ENCODE measurements at places on chromosomes 12 and 14.

- no peak overlapping the region for H3K4me3 ChIP-seq
- no peaks in the 10 kb centered on the region for H3K27me3 ChIP-seq
- no peaks in the 10 kb centered on the region for H3K36me3 ChIP-seq
Measured at GRCh38 chr12:93974252-93974651, 174.1 kb upstream of the PLXNC1 start.

DNA sequence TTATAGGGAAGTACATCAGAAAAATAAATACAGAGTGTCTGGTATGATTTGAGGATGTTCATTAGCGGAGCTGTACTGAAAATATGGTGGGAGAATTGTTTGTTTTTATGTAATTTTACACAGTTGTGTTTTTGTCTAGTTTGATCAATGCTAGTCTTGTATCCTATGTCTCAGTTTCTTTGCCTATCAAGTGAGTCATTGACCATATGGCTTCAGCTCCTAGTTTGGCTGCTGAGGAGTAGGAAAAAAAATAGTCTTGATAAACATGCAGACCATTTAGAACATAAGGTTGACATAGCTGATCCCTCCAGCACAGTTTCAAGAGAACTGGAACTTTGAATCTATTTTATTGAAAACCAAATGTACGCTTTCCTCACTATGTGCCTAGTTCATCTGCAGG lies 1292.1 kb upstream of the FLRT2 start:
- no peak for DNase-seq
- H3K27ac ChIP-seq, result no peak overlapping the region
- H3K4me1 ChIP-seq, result no peaks in the 10 kb centered on the region
- no peaks in the 10 kb centered on the region for H3K27me3 ChIP-seq

DNA sequence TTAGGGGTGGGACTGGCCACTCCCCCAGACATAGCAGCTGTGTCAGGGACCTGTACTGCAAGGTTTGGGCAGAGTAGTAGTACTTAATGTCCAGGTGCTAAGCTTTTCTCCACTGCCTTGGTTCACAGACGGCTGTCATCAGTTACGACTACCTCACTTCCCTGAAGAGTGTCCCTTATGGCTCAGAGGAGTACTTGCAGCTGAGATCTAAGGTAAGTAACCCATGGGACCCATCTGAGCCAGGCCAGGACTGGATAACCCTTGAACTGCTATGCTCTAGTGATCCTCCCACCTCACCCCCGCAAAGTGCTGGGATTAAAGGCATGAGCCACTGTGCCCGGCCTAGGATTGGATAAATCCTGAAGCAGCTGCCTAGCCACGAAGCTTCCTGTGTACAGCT lies 22.4 kb downstream of the ADCK1 start:
- no peak overlapping the region for H3K4me3 ChIP-seq
- no peak overlapping the region for H3K27ac ChIP-seq
- no peaks in the 10 kb centered on the region for H3K27me3 ChIP-seq
- no peaks in the 10 kb centered on the region for H3K4me1 ChIP-seq

DNA sequence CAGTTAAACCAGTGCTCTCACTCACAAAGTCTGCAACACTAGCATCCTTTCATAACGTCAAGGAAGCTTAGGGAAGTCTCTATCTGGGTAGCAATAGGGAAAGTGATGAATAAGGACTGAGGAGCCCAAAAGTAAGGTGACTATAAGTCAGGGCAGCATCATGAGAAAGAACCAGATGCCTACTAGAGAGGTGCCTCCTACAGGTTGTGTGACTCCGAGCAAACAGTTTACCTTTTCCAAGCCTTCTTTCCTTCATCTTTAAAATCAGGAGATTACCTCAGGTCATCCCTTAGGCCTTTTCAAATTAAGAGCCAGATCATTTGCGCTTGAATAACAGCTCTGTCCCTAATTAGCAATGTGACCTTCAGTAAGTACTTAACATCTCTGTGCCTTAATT lies 40.2 kb downstream of the RTN1 start:
- no peak overlapping the region for H3K27ac ChIP-seq
- H3K4me1 ChIP-seq, result no peaks in the 10 kb centered on the region
- peaks cover 2% of the 10 kb centered on the region for H3K27me3 ChIP-seq

GRCh38 chr12:124684971-124685688 lies 117.7 kb upstream of the NCOR2 start:
- no peak for DNase-seq

DNA sequence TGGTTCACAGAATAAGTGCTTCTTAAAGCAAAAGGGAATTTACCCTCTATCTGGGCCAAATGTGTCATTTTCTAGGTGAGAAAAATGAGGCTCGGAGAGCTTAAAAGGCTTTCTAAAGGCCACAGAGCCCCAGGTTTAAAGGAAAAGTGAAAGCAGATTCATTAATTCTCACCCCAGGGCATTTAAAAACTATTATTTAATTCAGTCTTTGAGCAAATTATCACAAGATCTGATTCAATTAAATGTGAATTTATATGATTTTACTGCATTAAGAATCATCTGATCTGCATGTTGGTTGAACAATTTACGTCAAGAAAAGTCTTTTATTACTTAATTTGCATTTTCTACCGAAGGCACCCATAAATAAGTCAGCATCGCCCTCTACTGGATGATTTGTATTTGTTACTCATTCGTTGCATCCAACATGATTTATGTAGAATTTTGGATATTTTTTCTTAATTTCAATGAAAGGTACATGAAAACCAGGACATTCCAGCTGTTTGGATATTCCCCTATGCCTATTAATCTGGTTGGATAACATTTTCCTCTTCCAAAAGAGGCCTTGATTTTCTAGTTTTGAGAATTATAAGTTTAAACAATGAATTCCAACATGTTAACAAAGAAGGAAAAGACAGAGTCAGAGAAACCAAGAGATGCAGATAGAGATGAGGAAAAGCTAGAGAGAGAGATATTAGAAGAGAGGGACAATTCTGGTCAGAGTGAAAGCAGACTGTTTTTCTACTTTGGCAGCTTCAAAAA lies 19.1 kb upstream of the DHRS7 start:
- DNase-seq, result no peak
- H3K4me3 ChIP-seq, result peak overlapping the region; percentile 63
- H3K4me1 ChIP-seq, result peaks cover 14% of the 10 kb centered on the region
- H3K27me3 ChIP-seq, result peaks cover 2% of the 10 kb centered on the region
- H3K36me3 ChIP-seq, result no peaks in the 10 kb centered on the region

DNA sequence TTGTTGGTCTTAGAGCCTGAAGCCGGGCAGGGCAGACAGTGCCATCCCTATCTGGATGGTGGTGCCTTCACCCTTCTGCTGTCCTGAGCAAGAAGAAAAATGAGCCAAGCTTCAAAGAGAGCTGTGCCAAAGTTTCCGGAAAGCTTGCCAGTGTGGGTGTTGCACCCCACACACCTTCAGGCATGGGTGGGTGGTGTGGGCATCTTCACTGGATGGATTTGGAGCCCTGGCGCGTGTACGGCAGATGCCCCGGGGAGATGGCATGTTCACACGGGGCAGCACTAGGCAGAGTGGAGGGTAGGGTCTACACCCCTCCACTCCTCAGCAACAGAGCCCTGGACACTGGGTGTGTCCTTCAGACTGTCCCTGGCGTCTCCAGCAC lies 33.0 kb downstream of the PACS2 start:
- H3K4me1 ChIP-seq, result peaks cover 2% of the 10 kb centered on the region
- H3K4me3 ChIP-seq, result no peak overlapping the region
- H3K27ac ChIP-seq, result no peak overlapping the region

DNA sequence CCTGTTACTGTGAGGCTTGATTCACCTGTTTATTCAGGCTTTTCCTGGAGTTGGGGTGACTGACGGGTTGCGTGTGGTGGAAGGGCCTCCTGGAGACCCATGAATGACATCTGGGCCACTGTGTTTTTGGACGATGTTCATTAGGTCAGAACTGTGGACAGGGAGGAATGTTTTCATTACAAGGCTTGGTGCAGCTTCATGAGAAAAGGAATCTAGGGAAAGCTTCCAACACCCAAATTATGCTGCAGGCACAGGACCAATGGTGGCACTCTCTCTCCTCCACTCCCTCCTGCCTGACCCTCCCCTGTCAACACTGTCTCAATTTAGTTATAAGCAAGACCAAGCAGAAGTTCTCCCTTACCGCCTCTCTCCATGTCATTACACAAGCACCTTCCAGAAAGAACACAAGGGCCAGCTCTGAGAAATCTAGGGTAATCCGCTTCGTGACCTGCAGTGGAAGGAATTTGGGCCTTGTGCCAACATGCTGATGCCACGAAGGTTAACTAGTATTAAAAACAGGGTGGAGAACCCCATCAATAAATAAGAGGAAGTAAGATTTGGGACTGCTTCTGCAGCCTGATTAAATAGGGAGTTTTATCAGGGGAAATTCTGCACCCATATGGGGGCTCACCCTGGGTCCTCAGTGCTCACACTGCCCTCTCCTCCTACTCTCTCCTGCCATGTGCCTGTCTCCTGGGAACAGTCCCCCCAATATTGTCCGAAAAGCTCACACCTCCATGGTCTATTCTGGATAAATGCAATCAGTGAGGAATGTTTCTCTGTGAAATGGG lies 200.3 kb downstream of the KTN1 start:
- no peaks in the 10 kb centered on the region for H3K36me3 ChIP-seq
- no peak overlapping the region for H3K27ac ChIP-seq
- peaks cover 4% of the 10 kb centered on the region for H3K27me3 ChIP-seq
- no peaks in the 10 kb centered on the region for H3K4me1 ChIP-seq
